ENCODE measurements at places on chromosomes 12 and 14. TPM values are rescaled to one million over a fixed set of nuclear protein-coding genes. Genes with fewer than 3 reads are reported as not detected.

Gene CD4
- 28.6 TPM for polyA plus RNA-seq

Gene RNF212B
- polyA plus RNA-seq: 2.4 TPM

Gene ZC2HC1C
- 7.2 TPM for polyA plus RNA-seq

Gene CPNE6
- polyA plus RNA-seq: not detected

Gene ADAMTS20
- polyA plus RNA-seq: 0.71 TPM

Gene ACTR6
- 40.1 TPM for polyA plus RNA-seq

Gene CCDC175
- 1.1 TPM for polyA plus RNA-seq

Gene C14orf39
- polyA plus RNA-seq: 0.38 TPM

Gene ZNF664
- polyA plus RNA-seq: 158 TPM

Gene LALBA
- polyA plus RNA-seq: not detected

Gene PRB2
- polyA plus RNA-seq: not detected

Gene CEBPE
- 0.26 TPM for polyA plus RNA-seq

Gene VDR
- polyA plus RNA-seq: 3.6 TPM

Measured in left renal cortex interstitium (tissue), 4 donors.